ENCODE measurements at places on chromosomes 2 and 18.

DNA sequence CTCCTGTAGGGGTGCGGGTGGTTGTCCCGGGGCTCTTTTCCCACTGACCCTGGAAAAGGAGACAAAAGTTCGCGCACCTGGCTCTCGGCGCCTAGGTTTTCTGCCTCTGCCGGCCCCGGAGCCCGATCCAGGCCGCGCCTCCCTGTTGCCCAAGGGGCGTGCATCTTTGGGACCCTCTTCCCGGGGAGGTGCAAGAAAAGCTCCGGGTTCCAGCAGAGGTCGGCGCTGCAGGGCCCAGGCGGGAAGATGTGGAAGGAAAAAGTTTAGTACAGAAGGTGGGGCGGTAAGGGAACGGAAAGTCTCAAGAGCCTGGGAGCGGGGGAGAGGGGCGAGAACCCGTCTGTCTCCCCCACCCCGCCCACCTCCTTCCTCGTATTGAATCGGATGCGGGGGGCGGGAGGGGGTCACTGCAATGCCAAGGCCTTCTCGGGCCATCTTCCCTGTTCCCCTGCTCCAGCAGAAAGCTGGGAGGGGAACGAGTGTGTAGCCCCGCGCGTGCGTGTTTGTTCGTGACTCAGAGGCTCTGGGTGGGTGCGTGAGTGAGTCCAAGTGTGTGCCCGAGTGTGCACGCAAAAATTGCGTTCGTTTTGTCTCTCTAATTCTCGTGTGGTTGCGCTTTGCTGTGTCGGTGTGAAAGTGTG, 6.3 kb upstream of the EN1 start:
- DNase-seq: no peak

- no peak for DNase-seq
These were observed 51.4 kb upstream of the RIOK3 start for GRCh38 chr18:23401400-23402347.

GRCh38 chr2:3418766-3419404, 39.4 kb downstream of the TRAPPC12 start:
- DNase-seq: no peak

GRCh38 chr2:112004253-112004645, 50.8 kb upstream of the TMEM87B start:
- DNase-seq: no peak

- DNase-seq: no peak
These were observed 83.9 kb upstream of the SLC39A10 start for GRCh38 chr2:195572895-195573683.

DNA sequence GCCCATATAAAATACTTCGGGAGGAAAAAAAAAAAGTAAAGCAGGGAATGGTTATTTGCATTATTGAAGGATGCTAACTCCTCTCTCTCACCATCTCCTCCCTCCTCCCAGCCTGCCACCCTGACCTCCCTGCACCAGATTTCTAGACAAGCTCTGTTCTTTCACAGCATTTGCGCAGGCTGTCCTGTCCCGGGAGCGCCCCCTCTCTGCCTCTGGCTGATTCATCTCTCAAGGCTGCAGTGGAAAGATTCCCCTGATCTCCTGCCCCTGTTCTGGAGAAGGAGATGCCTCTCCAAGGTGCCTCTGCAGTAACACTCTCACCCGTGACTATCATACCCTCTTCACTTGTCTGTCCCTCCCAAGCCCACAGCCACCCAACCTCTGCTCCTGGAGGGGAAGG, 38.5 kb downstream of the COL4A4 start:
- no peak for DNase-seq

DNA sequence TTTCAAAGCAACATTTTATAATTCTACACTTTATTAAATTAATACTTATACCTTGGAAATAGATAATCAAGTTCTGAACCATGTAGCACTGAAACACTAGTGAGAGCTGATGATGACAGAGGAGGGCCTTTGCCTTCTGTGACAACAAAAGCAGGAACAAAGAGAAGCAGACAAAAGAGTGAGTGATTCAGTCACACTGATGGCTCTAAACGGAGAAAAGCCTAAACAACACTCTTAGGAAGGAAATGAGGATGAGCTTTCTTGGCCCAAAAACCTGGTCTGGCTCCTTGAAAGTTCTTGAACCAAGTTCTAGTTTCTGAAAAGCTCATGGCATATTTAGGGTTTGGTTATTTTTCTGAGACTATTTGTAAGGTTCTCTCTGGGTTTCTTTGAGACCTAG, 271.9 kb downstream of the DPP10 start:
- DNase-seq: no peak

GRCh38 chr2:38030635-38031355, 45.2 kb downstream of the CYP1B1 start:
- DNase-seq: no peak

- peak; percentile 1 for DNase-seq
These were observed 71.4 kb downstream of the OLA1 start for GRCh38 chr2:174176898-174177297.

DNA sequence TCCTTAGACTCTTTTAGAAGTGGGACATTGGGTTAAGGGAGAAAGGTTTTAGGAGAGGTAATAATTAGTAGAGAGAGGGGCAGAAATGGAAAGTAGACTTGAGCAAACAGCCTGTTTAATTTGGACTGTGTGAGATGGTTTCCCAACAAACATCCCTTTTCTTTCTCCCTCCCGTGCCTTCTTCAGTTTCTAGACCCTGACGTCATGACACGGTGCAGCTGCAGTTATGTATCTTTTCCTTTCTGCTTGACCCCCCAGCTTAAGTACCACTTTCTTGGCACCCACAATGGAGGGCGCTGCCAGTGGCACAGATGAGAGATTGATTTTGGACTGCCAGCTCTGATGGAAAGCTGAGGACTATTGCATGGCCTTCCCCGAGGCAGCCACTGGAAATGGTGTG, 86.9 kb upstream of the FAM136A start:
- no peak for DNase-seq

DNA sequence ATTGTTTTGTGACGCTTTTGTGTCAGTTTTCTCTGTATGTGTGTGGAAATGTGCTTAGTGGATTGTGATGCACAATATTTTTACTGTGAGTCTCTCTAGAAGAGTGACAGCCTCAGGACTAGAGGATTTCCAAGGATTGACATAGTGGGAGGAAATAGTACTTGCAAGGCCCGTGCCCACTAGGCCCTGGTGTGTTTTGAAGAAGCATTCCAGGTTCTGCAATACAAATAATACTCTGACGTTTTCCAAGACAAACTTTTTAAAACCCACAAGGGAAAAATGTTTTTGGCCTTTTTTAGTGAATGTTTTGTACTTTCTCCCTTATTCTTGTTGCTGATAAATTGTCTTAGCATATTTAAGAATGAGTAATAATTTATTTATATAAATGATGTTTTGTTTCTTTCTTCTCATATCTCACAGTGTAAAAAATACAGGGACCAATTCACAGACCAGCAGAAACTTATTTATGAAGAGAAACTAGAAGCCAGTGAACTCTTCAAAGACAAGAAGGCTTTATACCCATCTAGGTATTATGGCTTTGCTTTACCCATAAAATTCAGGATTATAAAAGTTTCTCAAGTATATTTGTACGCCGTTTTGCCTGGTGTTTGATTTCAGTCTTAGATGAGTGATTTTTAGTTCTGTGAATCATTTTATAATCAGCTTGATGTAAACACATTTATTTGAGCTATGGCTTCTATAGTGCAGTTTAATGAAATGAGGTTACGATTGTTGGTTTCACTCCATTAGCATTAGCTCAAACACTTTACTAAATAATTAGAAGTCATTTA, 165.6 kb downstream of the MYO1B start:
- DNase-seq: no peak

- DNase-seq: no peak
These were observed 336.7 kb downstream of the OSR1 start for GRCh38 chr2:19021721-19022120.

- DNase-seq: no peak
These were observed 65.7 kb upstream of the CTAGE1 start for GRCh38 chr18:22483407-22483806.

DNA sequence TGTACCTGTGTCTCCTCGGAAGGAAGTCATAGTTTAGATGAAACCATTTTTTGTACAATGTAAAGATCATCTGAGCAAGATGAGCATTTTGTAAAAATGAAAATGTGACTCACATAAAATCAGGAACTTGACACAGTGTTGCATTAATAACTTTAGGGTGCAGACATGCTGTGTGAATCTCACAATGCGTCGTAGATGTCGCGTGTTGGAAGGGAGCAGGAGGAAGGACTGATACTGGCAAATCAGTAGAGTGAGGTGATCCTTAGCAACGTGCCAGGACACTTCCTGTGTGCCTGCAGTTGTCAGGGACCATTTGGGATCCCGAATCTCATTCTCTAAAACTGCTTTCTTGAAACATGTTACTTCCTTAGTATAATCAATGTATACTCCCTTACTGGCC, 103.1 kb downstream of the SH3BP4 start:
- DNase-seq: no peak

DNA sequence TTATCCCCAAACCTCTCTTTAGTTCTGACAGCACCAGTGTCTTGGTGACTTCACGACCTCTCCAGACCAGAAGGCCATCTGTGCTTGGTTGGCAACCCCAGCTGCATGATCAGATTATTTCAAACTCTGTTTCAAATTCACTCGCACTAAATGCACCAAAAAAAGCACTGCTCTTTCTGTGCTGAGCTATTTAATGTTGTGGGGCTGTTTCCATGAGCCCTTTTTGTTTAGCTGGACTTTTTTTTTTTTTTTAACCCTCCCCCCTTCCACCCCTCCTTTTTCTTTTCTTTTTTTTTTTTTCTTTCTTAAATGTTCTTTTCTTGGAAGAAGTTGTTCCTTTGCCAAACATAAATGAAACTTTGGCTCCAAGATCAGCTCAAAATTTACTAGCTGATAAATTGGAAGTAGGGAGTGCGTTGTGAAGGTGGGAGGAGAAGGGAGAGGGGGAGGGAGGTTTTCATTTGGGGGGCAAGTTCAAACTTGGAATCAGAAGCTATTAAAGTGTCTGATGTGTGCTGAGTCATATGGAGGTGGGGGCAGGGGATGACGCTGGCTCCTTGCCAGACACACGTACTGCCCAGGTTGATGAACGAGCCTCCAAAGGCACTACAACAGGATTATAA, 543.0 kb upstream of the TNP1 start:
- DNase-seq: no peak

GRCh38 chr2:204657024-204657423, 111.7 kb downstream of the PARD3B start:
- no peak for DNase-seq
